ENCODE measurements at places on chromosomes 13 and 19.

GRCh38 chr13:42229287-42229686 is 42.7 kb upstream of the AKAP11 start:
- no peak for DNase-seq

GRCh38 chr19:10388957-10389356 is 8.6 kb upstream of the TYK2 start:
- peak; percentile 95 for DNase-seq

DNA sequence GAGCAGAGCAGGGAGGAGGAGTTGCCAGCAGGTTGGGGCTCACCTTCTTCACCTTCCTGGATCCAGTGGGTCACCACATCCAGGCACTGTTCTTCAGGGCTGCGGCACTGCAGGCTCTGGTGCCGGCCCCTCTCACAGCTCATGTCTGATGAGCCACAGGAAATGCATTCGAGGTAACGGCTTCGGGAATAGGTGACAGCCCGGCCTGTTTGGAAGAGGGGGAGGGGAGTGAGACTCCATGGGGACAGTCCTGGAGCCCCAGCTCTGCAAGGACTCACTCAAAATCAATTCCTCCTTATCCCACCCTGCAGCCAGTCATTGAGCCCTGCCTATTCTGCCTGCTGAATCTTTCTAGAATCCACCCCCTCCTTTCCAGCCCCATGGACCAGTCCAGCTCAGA is 13.5 kb downstream of the PLAUR start:
- no peak for DNase-seq

GRCh38 chr19:43667876-43668405 is 2.0 kb downstream of the PLAUR start:
- DNase-seq = peak; percentile 95

DNA sequence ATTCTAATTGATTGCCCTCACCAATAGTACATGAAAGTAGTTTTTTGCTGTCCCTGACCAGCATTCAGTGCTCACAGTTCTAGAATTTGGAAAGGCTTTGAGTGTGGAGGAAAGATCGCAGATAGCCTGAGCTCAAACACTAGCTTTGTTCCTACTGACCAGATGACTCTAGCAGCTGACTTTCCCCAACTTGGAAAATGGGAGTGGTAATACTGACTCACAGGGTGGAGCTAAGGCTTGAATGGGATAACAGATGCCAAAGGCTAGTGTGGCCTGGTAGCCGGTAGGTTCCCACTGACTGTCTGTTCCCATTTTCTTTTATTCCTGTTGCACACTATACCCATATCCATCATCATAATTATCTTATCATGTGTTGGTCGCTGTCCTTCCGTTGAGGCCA is 3.7 kb downstream of the ZSCAN22 start:
- no peak for DNase-seq

DNA sequence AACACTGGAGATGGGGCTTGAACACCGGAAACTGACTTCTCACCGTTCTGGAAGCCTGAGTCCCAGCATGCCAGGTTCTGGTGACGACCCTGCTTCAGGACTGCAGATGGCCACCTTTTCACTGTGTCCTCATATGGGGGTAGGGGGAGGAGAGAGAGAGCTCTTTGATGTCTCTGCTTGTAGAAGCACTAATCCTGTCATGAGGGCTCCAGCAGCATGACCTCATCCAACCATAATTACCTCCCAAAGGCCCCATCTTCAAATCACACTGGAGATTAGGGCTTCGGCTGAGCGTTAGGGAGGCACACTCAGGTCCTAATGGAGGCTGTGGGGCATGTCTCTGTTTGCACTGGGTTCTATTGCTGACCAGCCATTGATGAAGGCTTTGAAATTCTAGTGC is 255.3 kb downstream of the TEX29 start:
- DNase-seq = no peak

- DNase-seq = no peak
These were observed 14.4 kb upstream of the GNA15 start for GRCh38 chr19:3121396-3121795.

DNA sequence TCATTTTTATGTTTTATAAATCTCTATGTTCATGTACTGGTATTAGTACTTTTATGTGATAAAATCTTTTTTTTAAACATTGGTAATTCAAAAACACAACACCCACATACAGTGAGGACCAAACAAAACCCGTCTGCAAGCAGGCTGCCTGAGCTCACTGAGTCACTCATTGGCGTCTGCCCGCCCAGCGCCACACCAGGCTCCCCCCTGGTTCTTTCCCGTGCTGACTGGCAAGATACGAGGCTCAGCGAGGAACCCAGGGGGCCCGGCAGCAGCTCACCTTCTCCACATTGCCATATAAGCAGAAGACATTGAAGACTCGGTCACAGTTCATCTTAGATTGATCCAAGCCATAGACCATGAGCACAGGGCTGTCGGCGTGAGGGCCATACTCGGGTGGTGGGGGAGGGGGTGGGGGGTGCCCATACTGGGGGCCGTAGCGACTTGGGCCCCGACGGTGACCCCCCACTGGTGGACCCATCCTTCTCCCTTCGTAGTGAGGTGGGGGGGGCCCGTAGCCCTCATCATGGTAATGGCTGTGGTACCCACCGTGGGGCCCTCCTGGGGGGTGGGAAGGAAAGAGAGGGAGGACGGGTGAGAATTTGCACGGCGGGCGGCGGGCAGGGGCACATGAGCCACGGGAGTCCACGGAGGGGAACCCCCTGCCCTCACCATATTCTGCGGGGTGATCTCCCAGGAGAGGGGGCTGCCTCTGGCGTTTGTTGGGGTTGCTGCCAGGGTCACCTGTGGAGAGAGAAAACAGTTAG is 8.4 kb upstream of the ECH1 start:
- DNase-seq = no peak

GRCh38 chr19:18279516-18280246 is 1.7 kb downstream of the JUND start:
- DNase-seq = peak; percentile 92

DNA sequence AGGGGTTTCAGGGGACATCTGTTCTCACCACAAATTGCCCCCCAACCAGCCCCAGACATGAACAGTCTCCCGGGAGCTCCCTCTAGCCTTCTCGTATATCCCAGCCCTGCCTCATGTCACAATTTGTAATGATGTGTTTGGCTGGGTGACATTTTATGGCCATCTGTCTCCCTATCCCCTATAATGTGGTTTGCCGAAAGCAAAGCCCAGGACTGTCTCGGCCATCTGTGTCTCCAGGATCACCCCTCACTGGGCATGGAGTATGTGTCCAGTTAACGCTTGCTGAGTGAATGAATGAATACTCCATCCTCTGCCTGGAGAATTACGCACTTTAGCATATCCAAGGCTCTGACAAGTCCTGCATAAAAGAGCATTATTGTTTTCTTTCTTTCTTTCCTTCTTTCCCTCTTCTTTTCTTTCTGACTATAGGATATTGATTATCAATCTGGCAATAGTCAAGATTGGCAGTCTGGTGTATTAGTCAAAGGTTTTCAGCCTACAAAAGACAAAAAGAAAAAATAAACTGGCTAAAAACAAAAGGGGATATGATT is 15.1 kb downstream of the HPN start:
- no peak for DNase-seq

- peak; percentile 99 for DNase-seq
These were observed 15.2 kb downstream of the STXBP2 start for GRCh38 chr19:7652061-7652641.

DNA sequence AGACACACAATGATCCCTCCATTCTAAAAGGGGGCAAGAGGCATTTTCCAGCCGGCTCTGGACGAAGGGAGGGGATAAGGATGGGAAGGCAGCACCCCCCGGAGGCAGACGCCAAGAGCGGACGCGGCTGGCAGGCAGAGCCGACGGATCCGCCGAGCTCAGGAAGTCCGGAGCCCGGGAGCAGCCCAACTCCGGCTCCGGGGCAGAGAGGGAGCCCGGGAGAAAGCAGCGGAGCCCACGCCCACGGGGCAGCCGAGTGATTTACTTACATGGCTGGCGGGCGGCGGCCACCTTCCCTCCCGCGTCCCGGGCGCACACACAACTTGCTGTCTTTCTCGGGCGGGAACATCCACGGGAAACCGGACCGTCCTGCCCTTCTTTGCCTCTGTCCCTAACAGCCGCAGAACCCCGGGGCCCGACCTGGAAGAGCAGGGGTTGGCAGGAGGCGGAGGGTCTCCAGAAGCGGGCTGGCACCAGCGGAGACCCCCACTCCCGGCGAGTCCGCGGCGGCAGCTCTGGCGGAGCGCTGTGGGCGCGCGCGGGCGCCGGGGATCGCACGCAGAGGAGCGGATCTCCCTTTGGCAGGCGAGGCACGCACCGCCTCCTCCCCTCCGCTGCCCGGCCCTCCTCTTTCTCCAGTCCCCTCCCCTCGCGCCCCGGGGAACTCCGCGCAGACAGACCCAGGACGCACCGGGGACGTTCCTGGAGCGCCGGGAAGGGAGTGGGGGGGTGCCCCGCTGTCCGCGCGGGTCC is at the start of gene LHFPL6:
LHFPL6 (minus strand) TSS at position 580 of the 753 bp plus-strand sequence.
- DNase-seq = peak; percentile 84

DNA sequence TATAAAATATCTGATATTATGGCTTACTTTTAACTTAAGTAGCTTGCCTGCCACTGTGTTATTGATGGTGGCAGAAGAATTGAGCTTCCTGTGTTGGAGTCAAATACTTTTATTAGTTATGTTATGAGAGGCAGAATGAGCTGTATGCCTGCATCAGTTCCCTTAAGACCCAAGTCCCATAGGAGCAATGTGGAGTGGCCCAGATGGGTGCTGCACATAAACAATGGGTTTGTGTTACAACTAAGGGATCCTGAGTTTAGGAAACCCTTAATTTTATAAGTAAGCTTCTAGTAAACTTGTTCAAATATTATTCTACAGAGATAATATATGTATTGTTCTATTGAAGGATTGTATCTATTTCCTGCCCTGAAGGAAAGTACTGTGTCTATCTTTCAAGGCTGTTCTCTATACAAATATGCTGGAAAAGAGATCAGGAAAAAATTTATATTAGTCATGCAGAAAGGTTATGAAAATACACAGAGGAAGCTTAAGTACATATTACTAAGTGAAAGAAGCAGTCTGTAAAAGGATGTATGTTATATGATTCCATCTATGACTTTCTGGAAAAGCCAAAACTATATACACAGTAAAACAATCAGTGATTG is 2018.0 kb upstream of the PCDH20 start:
- no peak for DNase-seq

Measured in activated CD8-positive, alpha-beta memory T cell treated with anti-CD3 and anti-CD28 coated beads, Interleukin-2, amount 50 U/mL, for 48 hours (primary cell).